ENCODE measurements at places on chromosomes 6 and 20.

GRCh38 chr6:108528878-108529277, 31.8 kb upstream of the FOXO3 start:
- no peak for DNase-seq

DNA sequence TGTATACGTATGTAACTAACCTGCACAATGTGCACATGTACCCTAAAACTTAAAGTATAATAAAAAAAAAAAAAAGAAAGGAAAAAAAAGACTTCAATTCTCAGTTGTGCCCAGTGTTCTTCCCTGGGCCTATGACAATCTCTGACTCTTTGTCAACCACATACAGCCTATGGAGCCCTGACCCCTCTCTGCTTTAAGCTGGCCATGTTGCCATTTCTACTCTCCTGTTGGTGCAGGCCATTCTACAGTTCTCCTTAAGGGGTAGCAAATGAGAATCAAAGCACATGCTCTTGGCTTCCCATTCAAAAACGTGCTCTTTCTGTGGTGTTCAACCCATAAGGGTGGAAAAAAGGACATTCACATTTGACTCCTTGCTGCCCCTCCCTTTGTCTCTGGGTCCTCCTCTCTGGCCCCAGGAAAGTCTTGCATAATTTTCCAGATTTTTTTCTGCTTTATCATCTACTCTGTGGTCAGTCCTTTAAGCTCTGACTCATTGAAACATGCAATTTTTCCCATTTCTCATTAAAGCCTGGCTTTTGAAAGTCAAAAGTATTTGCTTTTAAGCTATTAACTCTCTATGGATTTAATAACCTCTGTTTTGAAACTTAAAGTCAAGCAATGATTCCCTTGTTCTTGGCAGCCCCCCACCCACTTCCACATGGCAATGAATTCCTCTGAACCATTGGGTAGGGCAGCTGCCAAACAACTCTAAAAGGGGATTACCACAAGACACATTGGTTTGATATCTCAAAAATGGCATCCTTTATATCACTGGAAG, 208.6 kb upstream of the MCHR2 start:
- peak; percentile 96 for DNase-seq

GRCh38 chr20:31831211-31831610, 12.1 kb downstream of the MYLK2 start:
- no peak for DNase-seq

DNA sequence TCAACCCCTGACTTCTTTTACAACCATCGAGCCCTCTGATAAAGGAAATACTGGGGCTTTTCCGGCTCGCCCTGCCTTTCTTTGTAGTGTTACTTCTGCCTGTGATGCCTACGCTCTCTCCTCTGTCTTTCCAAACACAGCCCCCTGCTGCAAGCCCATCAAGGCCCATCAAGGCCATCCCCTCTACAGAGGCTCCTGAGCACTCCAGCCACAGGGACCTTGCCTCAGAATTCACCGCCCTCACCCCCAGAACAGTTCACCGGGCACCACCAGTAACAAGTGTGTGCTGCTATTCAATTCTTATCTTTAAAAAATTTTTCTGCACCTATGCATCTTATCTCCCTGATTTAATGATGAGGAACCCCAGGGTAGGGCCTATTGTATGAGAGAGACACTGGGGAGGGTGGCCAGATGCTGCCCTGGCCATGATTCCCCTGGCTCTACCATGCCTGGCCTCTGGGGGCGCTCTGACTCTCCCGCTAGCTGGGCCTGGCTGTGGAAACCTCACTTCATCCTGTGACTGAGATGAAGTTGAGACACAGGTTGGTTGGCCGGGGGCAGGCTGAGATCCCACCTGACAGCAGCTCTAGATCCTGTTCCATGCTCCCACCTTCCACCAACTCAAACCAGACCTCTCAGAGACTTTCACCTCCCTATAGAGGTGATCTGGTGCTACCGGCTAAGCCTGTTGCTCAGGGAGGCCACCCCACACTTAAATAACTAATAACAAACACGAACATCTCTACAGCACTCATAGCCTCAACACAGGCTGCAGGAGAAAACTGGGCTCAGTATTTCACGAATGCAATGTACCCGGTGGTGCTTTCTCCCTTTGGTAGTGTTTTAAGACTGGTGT, 19.2 kb upstream of the GLP1R start:
- DNase-seq, result peak; percentile 4

- no peak for DNase-seq
Observed at GRCh38 chr6:151808371-151809241, 1.1 kb downstream of the ESR1 start.

DNA sequence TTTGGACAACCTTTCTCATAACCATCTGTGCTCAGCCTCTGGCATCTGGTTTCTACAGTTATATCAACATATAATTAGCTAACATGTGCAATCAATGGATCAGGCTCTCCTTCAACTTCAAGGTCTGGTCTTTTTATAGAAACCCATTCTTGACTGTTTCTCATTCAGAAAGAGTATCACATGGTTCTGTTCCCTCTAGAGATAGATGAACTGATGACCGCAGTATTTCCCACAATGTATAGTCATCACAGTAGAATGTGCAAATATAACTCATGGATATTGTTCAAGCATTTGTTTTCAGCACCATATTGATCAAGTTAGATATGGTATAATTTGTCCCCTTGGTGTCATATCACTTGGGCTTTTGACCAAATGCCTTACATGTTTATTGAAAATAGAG, 656.2 kb downstream of the FRK start:
- DNase-seq, result no peak

DNA sequence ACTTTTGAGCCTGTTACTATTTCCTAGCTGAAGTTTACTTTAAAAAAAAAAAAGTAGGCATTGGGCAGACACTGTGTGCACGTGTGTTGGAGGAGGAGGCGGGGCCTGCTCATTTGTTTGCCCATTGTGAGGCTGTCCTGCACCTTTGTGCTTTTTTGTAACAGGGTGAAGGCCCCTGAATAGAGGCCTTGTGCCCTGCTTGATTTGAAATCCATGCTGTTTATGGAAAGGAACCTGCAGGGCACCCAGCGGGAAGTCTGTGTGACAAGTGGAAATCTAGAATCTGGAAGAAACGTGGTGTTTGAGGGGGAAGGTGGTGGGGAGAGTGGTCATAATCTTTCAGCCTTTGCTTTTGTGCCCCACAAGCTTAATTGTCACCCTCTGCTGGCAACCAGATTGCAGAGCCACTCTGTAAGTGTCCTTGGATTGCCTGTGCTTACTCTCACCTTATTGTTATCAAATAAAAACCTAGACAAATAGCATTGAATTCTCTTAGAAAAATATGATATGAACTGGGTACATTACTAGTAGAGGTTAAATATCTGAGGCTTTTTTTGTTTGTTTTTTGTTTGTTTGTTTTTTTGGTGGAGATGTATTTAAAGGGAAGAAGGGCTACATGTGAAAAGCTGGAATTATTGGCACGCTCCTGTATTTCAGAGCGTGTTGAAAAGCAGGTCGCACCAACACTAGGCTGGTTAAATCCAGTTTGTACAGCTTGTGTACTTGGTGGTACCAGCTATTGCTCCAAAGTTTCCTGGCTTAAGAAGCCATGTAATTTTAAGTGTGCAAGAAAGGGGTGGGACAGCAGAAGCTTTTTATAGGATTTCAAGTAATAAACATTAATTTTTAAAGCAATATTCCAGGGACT, 156.3 kb downstream of the ARID1B start:
- no peak for DNase-seq

DNA sequence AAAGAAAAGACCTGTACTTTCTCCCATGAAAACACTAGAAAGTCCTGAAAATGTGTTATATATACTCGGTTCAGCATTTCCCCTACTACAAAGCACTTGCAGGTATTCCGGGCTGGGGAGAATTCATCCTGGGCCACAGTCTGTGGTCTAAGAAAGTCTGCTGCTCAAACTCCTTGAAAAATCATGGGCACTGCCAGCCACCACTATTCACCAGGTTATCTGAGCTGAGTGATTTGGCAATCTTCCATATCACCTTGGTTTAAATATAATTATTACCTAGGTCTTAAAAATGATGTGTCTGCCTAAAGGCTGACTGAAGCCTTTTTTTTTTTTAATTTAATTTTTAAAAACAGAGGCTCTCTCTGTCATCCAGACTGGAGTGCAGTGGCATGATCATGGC, 11.3 kb downstream of the FKBP5 start:
- DNase-seq, result no peak

DNA sequence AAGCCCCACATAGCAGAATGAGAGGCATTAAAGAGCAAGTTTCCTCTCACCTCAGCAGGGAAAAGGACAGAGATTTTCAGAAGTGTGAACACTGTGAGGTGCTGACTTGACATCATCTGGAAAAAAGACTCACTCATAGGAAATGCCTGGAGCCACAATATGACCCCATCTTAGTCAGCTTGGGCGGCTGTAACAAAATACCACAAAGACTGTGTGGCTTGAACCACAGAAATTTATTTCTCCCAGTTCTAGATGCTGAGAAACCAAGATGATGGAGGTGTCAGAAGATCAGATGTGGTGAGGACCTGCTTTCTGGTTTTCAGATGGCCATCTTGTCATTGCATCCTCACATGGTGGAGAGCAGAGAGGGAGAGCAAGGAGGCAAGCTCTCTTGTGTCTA, 253.1 kb downstream of the ADGB start:
- peak; percentile 97 for DNase-seq

DNA sequence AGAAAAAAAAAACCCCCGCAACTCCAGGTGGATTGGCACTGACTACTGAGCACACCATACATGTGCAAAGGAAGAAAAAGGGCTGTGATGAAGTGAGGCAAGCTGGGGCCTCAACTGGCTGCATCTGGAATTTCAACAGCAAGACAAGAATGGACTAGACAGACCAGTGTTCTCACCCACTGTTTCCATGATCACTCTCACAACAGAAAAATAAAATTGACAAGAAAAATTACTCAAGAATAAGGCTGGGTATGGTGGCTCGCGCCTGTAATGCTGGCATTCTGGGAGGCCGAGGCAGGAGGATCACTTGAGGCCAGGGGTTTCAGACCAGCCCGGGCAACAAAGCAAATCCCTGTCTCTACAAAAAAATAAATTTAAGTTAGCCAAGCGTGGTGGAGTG, 18.8 kb downstream of the ZNF217 start:
- DNase-seq, result no peak

- DNase-seq, result peak; percentile 76
Observed at GRCh38 chr6:3698021-3698420, 53.5 kb downstream of the PXDC1 start.

DNA sequence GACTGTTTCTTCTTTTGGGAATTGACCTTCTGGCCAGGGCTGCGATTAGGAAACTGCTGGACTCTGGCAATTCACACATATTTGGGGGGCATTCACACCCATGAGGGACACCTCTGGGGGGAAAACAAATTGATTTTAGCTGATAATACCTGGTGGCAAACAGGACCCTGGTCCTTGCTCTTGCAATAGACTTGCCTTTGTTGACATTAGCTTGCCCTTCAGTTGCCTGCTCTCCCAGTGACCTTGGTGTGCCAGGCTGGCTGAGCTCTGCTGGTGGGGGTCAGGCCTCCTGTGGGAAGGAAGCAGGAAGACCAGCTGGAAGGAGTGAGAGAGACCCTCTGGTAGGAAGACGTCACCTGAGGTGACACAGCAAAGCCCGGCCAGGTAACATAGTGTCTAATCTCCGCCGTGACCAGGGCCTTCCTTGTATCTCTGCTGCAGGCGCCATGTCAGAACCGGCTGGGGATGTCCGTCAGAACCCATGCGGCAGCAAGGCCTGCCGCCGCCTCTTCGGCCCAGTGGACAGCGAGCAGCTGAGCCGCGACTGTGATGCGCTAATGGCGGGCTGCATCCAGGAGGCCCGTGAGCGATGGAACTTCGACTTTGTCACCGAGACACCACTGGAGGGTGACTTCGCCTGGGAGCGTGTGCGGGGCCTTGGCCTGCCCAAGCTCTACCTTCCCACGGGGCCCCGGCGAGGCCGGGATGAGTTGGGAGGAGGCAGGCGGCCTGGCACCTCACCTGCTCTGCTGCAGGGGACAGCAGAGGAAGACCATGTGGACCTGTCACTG, 5.3 kb downstream of the CDKN1A start:
- DNase-seq, result no peak

- no peak for DNase-seq
Observed at GRCh38 chr6:41239467-41240159, 11.5 kb downstream of the TREML4 start.

GRCh38 chr6:125844989-125845388, 54.2 kb downstream of the NCOA7 start:
- DNase-seq, result no peak

GRCh38 chr6:125787791-125788190, 3.0 kb upstream of the NCOA7 start:
- peak; percentile 66 for DNase-seq

GRCh38 chr20:19682249-19682648, 75.8 kb upstream of the RIN2 start:
- DNase-seq, result no peak

- no peak for DNase-seq
Observed at GRCh38 chr20:1310071-1310470, 18.9 kb downstream of the SDCBP2 start.

- no peak for DNase-seq
Observed at GRCh38 chr20:48198929-48199451, 413.7 kb upstream of the SULF2 start.

DNA sequence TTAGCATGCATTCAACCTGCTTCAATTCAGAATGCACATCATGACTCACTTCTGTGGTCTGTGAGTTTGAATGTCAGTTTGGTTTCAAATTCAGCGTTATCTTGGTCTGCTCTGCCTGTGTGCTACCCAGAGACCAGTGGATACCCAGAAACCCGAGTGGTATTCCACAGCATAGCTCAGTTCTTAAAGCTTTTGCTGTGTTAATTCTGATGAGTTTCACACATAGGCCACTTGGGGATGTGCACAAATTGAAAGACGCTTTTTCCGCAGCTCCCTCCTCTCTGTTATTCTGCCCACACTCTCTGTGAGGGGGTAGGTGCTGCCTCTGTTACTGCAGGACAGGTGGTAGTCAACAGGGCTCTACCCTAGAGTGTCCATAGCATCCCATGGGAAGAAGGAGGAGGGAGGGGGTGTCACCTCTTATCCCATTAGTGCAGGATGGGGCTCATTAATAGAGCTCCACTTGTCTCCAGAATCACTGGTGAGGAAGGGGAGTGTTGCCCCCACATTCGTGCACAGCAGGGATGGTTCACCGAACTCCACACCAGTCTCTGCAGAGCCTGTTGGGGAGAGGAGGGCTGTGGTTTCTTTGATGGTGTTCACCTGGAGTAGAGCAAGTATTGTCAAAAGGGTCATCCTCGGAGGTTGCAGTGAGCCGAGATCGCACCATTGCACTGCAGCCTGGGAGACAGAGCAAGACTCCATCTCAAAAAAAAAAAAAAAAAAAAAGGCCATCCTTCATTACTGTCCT, 29.2 kb upstream of the SDCBP2 start:
- peak; percentile 87 for DNase-seq

DNA sequence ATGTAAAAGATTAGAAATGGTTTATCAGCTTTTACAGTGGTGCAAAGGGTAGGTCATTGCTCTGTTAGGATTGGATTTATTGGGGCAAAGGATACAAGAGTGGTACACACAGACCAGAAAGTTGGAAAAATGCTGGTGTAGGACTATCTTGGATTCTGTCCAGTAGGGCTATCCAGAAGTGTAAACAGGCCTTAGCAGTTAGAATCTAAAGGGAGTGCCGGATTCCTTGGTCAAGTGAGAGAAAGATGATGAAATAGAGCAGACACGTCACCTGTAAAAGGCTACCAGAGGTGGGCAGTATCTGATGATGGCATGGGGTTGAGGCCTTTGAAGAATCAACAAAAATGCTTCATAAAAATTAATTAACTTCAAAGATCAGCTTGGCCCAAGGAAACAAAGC, 975.9 kb downstream of the KIF16B start:
- no peak for DNase-seq

Measured in iris pigment epithelial cell (primary cell).